ENCODE measurements at places on chromosomes 7 and 10.

GRCh38 chr7:34982371-34983019 lies 54.8 kb downstream of the DPY19L1 start:
- DNase-seq: no peak

- DNase-seq: no peak
Measured at GRCh38 chr7:7705318-7705717, 13.1 kb downstream of the RPA3 start.

DNA sequence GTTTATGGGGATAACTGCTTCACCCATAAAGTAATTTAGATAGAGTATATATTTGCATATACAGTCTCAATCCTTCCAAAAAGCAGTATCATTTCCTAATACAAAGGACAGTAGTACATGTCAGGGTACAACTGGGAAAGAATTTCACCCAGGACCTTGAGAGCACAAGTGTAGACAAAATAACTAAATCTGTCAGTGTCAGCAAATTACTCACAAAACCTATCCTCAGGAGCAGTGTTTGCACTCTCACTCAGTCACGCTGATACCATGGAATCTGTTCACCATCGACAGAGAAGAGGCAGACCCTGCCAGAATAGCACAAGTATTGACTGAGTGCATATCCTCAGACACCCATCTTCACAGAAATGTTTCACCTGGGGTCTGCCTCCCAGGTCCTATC lies 554.7 kb upstream of the PHF14 start:
- no peak for DNase-seq

DNA sequence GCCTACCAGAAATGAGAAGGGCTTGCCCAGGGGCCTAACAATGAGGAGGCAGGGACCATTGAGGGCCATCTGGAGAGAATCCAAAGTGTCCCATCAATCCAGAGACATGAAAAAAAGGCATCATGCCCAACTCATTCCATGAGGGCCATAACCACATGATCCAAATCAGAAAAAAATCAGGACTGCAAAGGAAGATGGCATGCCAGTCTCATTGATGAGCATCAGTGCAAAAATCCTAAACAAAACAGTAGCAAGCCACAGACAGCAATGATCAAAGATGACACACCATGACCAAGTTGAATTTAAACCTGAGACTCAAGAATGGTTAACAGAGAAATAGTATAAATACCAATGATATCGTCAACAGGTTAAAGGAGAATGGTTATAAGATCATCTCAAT lies 7.0 kb upstream of the CYP3A4 start:
- no peak for DNase-seq

DNA sequence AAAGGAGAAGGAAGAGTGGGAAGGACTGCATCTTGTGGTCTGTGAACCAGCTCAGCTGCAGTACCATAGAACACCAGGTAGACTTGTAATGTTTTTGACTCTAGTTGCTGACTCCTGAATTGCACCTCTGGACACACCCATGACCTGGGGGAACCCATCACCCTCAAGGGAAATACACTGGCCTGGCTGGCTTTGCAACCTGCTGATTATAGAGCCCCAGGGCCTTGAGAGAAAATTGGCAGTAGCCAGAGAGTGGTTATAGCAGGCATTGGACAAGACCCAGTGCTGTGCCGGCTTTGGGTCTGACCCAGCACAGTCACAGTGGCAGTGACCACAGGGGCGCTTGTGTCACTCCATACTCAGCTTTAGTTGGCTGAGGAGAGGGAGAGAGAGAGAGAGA lies 902.3 kb downstream of the GRID1 start:
- no peak for DNase-seq

DNA sequence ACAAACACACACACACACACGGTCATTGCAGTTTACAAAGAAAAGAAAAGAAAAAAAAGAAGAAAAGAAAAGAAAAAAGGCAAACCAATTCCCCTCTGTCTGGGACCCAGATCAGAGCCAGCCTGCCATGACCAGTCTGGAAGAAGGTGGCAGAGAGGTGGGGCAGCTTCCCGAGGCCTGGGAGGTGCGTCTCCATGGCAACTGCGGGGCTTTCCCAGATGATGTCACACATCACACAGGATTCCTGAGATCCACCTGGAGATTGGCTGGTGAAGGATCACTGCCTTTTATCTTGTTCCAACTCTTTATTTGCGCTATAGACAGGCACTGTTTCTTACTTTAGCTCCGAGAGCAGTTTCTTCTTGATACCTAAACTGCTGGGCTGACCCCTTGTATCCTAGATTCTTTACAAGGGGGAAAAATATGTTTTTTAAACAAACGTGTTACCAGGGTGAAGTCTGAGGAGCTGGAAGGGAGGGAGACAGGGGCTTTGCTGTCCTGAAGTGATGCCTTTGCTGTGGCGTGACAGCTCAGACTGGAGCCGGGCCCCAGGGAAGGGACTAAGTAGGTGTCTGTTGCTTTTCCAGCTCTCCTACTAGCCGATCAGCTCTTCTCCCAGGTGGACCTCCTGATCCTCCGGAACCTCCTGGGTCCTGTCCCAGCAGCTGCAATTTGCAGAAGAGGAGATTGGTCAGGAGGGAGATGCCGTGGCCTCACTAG lies 298.5 kb downstream of the KLF6 start:
- no peak for DNase-seq

DNA sequence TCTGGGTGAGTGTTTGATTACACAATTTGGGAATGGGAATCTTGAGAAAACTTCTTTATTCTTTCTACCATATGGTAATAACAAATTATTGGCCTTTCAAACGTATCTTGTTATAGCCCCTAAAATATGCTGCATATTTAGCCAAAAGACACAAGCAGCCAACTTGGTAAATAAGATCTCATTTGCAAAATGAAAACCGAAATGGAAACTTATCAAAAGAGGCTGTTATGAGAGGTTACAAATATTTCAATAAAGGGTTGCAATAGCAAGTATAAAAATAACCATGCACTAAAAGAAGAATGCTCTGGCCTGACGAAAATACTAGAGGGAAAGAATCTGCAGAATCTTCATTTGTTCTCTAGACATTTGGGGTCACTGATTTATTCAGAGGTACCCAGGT lies 259.5 kb upstream of the LRRN3 start:
- no peak for DNase-seq

- DNase-seq: no peak
Measured at GRCh38 chr7:18927134-18927533, 190.3 kb downstream of the TWIST1 start.

- DNase-seq: no peak
Measured at GRCh38 chr10:59807629-59808620, 54.7 kb upstream of the MRLN start.
